ENCODE measurements at places on chromosomes 7 and 10.

- no peak for DNase-seq
Observed at GRCh38 chr7:127912901-127913300, 118.3 kb downstream of the LRRC4 start.

DNA sequence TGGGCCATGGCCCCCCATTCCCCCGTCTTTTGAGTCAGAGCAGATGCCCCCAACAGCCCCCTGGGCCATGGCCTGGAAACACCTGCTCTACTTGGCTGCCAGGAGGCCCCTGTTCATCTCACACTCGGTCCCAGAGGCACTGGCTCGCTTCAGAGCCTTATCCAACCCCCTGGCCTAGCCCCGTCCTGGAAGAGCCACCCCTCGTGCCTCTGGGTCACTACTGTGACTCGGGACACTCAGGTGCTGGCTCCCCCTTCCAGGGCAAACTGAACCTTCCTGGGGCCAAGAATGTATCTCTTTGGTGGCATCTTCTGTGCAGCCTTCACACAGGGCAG lies 7.0 kb downstream of the POLR2J start:
- no peak for DNase-seq

DNA sequence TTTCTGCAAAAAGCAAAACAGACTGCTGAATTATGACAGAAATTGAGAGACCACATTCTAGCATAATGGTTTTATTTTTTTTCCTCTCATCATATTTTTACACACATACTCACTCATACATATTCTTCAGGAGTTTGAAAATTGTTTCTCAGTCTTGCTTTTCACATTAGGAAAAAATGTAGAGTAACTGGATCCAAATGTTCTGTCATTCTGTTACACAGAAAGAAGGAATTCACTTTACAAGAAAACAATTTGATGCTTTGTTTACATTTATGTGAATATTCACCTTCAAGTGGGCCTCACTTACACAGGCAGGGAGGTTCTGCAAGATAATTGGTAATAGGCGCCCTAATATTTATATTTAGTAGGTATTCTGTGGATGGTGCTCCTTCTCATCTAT lies 82.0 kb downstream of the ARL4A start:
- no peak for DNase-seq

- DNase-seq: no peak
Observed at GRCh38 chr7:130488392-130489139, 3.3 kb upstream of the MEST start.

- no peak for DNase-seq
Observed at GRCh38 chr7:132541656-132542055, 34.6 kb downstream of the PLXNA4 start.
